Activated CD4-positive, alpha-beta T cell treated with anti-CD3 and anti-CD28 coated beads, Interleukin-2, Interleukin-6, amounts not matched to agents 100 ng/mL and 50 ng/mL, durations not matched to agents 16 hours and 8 hours (primary cell): ENCODE measurements at places on chromosomes 13 and 19.
A peak's percentile ranks its signal among the peaks of the same experiment; 100 is the strongest.

GRCh38 chr19:16372065-16372915 is 47.7 kb downstream of the KLF2 start:
- peak; percentile 63 for DNase-seq

DNA sequence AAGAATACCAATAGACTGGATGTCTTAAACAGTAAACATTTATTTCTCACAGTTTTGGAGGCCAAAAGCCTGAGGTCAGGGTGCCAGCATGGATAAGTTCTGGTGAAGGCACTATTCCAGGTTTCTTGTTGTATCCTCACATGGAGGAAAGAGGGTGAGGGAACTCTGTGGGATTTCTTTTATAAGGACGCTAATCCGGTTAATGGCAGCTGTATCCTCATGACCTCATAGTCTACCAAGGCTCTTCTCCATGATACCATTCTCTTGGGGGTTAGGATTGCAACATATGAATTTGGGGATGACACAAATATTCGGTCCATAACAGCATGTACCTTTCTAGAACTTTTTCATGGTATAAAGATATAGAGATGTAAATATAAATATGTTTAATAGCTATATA is 412.0 kb downstream of the LMO7 start:
- DNase-seq, result no peak

DNA sequence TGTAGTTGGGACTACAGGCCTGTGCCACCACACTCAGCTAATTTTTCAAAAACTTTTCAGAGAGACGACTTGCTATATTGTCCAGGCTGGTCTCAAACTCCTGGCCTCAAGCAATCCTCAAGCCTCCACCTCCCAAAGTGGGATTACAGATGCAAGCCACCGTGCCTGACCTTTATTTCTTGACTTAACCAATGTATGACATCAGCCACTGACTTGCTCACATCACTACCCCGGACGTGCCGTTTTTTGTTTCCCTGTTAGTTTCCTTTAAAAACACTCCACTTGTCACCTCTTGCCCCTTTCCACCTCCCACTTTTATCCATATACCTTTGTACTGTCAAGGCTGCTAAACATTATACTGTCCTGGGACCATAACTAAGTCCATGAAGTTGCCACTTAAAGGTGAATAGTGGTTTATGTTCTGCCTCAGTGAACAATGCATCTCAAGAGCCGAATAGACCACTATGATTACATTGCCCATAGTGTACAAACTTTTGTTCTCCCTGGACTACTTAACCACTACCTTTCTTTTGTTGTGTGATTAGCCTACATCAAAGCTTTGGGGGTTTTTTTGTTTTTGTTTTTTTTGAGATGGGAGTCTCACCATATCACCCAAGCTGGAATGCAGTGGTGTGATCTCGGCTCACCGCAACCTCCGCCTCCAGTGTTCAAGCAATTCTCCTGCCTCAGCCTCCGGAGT is 2.3 kb upstream of the EPHX3 start:
- DNase-seq, result no peak

- DNase-seq, result no peak
Observed at GRCh38 chr13:109355875-109356434, 430.4 kb downstream of the IRS2 start.
